Skeletal muscle cell (primary cell): ENCODE measurements at places on chromosomes 16 and 17.

GRCh38 chr16:67547423-67548264 is 14.7 kb upstream of the CTCF start:
- no peak for DNase-seq

GRCh38 chr17:14325618-14326167 is 24.8 kb downstream of the HS3ST3B1 start:
- no peak for DNase-seq

DNA sequence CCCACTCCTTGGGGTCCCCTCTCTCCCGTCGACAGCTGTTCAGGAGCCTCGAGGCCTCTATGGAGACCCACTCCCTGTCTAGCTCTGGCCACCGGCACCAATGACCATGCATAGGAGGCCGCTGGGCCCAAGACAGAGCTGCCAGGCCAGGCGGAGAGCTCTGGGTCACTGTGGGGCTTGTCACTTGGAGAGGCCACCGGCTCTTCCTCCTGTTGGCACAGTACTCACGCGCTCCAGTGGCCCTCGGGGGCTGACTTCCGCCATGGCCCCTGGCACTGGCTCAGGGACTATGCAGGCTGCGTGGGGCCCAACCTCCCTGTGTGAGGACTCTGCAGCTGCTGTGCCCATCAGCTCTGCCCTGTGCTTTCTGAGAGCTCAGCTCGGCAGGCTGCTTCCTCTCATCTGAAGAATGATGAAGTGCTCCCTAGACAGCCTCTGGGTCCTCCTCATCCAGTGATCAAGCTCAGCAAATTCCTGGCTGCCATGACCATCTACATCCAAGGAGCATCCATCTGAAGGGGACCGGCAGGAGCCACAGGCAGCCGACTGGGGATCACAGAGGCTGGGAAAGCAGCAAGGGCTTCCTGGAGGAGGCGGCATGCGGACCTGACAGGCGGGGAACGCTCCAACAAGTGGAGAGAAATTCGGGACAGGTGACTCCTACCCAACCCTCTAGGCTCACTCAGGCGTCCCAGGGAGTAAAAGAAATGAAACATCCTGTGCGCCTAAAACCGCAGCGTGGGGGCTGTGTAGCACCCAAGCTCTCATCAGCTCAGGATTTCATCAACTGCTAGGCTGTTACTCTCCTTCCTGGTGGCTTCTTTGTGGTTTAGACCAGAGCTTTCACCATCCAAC is 16.8 kb downstream of the GALNS start:
- DNase-seq, result no peak

GRCh38 chr16:81748476-81749198 is 30.5 kb upstream of the PLCG2 start:
- no peak for DNase-seq

- no peak for DNase-seq
These were observed 129.1 kb downstream of the SNX11 start for GRCh38 chr17:48236681-48237134.

- DNase-seq, result no peak
These were observed 72.7 kb upstream of the GAS7 start for GRCh38 chr17:10271106-10271562.

- no peak for DNase-seq
These were observed 44.8 kb downstream of the PRMT7 start for GRCh38 chr16:68355447-68356248.

GRCh38 chr16:85566561-85567100 is 46.5 kb upstream of the GSE1 start:
- no peak for DNase-seq

DNA sequence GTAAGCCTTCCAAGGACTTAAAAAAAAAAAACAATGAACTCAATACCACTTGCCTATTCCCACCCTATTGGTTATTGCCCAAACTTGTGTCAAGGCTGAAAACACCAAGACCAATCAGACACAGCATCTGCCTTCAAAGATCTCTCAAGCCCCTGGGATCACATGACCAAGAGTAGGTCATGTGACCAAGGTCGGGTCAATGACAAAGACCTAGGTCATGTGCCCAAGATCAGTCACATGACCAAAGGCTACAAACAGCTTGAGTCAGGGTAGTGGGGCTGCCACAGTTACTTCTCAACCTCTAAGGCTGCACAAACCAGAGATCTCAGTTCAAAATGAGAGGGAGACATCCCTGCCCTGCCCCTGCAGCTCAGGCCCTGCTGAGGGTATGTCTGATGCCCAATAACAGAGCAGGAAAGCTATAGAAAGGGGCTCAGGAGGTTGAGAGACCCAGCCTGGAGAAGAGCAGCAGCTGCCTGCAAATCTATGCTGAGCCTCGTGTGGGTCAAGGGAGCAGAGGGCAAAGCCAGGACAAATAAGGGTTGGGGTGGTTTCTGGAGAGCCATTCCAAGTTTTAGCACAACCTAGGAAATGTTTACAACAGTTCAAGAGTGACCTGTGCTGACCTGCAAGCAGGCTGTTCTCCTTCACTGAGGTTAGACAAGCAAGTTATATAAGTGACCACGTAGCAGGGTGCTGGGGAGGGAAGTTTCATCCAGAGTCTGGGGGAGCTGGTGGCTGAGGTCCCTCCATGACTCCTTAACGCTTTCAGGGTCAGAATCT is 48.8 kb downstream of the PIMREG start:
- DNase-seq, result no peak

DNA sequence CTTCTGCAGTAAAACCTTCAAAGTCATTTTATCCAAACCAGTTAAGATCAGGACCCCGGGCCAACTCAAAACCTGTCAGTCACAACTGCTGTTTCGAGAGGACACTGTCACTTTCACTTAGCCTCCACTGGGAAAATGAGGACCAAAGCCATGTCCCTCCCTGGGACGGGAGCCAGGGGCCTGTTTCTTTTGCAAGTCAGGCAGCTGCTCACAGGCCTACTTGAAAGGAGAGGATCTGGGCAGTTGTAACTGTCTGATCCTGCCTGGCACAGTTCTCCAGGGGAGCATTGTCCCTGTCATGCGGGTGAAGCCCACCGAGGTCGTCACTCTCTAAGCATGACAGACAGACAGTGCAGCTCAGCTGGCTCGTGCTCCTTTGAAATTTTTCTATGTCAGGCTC is 276.2 kb downstream of the NPIPA8 start:
- no peak for DNase-seq

- DNase-seq, result no peak
These were observed 74.1 kb downstream of the ASIC2 start for GRCh38 chr17:33218698-33219601.

DNA sequence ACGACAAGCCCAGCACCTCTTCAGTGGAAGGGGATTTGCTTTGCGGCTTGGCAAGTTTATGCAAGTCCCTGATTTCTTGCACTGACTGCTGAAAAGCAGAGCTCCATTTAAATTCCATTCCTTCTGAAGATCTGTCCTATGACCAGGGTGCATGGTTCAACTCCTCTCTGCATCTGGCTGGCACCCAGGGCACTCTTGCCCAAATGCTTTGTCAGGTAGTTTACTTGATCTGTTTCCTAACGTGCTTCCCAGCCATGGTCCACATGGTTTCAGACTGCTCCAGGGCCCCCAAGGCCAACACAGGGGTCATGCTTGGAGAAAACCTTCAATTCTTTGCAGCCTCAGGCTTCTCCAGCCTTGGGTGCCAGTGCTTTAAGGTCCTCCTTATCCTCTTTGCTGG is 11.2 kb upstream of the HP start:
- DNase-seq, result no peak
